ENCODE measurements at places on chromosomes 12 and 14.

- no peak for DNase-seq
Observed at GRCh38 chr12:112964915-112965314, 13.4 kb upstream of the OAS2 start.

DNA sequence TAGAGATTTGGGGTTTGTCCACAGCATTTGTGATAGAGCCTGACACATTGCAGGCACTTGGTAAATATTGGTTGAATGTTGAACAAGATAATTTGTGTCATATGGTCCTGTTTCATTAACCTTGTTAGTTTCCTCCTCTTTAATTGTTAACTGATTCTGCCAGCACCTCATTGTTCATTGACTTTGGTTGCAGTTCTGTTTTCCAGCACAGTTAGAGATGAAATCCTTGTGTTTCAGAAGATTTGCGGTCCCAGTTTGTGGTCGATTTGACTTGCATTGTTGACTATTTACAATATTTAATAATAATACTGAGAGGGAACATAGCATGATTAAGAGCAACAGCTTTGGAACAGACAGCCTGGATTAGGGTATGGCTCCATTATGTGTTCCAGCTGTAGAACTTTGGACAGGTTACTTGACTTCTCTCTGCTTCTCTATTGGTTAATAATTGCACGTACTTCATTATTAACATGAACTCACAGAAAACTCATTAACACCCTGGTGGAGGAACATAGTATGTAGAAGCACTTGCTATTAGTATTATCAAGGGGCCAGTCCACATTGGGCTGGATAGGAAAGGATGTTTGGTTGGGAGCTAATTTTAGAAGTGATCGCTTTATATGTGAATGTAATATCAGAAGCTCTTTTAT is 8.7 kb downstream of the DRAM1 start:
- no peak for DNase-seq

- peak; percentile 64 for DNase-seq
Observed at GRCh38 chr14:53608369-53608768, 348.3 kb downstream of the BMP4 start.

DNA sequence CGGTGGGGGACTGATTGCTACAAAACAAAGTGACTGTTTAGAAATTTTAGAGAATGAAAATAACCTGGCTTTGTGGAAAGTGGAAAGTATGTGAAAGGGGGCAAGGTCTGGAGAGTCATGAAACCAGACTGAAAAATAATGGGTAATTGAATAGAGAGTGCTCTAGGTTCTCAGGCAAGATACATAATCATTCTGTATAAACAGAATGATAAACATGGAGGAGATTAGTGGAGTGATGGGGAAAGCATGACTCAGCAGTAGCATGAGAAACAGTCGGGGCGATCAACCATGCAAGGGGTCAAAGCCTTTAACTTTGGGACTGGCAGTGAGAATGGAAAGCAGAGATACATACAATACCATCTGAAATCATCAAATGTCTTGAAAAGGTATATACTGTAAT is 332.5 kb downstream of the CCER1 start:
- no peak for DNase-seq

GRCh38 chr12:92136026-92136730 is 9.5 kb downstream of the BTG1 start:
- DNase-seq: no peak
